ENCODE measurements at places on chromosomes 6 and 20.

DNA sequence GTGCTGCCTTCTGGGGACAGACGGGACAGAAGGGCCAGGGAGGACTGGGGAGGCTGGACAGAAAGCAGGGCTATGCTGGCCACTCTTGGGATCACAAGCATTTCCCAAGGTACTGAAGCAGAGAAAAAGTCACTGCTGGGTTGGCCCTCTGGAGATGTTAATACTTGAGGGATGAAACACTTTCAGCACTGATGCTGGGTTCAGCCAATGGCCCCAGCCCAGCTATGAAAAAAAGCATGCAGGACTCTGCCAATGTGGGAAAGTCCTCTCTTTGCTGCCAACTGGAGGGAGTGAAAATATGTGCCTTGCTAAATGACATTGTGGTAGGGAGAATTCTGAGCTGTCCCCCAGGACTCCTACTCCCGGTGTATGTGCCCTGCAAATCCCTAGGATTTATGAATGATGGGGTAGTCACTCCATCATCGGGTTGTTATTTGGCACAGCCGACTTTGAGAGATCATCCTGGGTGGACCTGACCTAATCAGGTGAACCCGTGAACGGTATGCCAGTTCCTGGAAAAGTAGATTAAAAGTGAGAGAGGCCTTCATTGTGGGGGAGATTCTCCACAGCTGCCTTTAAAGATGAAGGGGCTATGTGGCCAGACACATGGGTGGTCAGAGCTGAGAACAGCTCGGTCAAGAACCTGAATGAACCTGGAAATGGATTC, 119.9 kb upstream of the TRAF3IP2 start:
- DNase-seq: no peak

GRCh38 chr6:139334806-139335446, 39.5 kb downstream of the CITED2 start:
- DNase-seq: peak; percentile 92

- DNase-seq: no peak
These were observed 57.9 kb upstream of the MANEA start for GRCh38 chr6:95519228-95520037.

GRCh38 chr20:54914995-54915394, 439.6 kb downstream of the DOK5 start:
- DNase-seq: no peak

- peak; percentile 79 for DNase-seq
These were observed 15.7 kb upstream of the ENPP1 start for GRCh38 chr6:131792091-131792496.

- peak; percentile 61 for DNase-seq
These were observed 80.5 kb downstream of the SMPDL3A start for GRCh38 chr6:122869437-122870024.

GRCh38 chr6:40831381-40831780, 207.6 kb downstream of the UNC5CL start:
- no peak for DNase-seq

DNA sequence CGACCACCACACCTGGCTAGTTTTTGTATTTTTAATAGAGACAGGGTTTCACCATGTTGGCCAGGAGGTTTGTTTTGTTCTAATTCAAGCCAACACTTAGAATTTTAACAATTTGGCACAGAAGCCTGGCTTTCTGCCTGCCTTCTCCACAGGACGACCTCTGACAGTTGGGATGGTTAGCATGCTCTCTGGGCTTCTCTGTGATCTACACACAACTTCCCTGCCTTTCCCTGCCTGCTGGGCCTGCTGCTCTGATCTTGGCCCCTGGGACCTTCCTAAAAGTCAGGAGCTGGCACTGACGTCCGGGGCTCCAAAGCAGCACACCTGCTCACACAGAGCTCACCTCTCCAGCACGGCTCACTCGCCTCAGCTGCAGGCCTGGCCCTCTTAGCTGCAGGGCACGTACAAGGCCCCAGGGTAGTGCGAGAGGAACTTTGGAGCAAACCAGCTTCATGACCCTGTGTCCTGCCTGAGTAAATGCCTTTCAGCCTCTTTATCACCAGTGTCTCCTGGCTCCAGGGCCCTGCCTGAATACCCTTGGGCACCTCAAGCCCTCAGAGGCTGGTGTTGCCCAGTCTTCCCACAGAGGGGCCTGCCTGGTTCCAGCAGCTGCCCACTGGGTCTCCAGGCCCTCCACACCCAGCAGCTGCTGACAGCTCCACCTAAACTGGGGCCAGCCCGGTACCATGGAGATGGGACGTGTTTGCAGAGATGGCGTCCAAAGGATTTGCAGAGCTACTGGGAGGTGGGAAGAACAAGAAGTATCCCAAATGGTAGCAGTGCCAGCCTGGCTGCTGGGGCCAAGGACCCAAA, 96.0 kb downstream of the PSMB1 start:
- DNase-seq: no peak

- DNase-seq: no peak
These were observed 64.6 kb upstream of the PIM1 start for GRCh38 chr6:37105148-37106050.

DNA sequence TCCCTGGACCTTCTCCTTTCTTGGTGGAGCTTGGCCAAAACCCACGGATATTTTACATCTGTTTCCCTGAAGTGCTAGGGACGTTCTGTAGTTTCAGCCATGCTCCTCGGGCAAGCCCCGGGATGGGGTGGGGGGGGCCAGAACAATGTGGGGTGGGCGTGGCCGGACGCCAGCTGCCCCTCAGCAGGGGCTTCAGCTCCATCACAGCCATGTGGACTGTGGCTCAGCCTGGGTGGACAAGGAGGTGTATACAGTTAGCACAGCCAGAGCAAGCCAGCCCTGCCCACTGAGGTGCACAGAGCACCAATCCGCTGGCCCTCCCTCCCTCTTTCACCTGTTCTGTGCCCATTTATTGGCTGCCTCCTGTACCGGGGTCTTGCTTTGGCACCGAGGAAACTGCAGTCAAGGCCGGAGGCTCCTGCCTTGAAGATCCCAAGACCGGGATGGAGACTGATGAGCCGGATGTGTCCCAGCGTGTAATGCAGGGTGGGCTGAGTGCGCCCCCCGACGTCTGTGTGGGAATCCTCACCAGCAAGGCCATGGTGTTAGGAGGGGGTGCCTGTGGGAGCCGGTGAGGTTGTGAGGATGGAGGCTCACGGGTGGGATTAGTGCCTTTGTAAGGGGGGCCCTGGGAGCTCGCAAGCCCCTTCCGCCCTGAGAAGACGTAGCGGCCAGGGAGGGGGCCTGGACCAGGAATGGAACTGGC, 28.0 kb downstream of the FRMD1 start:
- peak; percentile 2 for DNase-seq

- no peak for DNase-seq
These were observed 333.9 kb downstream of the TBC1D32 start for GRCh38 chr6:121000381-121000780.

DNA sequence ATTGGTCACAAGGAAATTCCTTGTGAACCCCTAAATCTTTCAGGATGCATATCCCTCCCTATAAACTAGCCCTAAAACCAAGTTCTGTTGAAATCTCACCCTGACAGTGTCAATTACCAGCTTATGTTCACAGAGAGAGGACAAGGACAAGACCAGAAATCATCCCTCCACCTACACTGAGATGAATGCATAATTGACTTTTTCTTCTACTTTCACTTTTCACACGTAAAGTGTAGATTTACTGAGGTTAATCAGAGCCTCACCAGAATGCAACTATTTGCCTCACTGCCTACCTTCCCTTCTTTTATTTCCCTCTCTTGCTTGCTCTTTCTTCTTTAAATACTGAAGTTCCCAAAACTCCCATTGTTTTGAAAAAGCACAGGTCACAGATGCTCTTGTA, 15.3 kb upstream of the NKAIN2 start:
- DNase-seq: no peak

DNA sequence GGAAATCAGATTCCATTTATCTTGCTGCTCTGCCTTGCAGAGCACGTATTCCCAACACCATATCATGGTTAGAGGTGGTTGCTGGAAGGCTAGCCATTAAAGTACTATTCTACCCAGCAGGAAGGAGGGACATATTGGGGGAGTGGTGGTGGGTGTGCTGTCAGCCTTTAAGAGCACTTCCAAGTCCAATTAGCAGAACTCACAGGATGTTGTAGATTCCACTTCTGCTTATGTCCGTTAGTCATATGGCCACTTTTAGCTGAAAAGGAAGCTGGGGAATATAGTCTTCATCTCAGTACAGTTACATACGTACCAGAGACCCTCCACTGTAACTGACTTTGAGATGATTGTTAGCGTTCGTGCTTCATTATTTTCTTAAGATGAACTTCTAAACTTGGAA, 94.4 kb downstream of the SAMD3 start:
- no peak for DNase-seq

DNA sequence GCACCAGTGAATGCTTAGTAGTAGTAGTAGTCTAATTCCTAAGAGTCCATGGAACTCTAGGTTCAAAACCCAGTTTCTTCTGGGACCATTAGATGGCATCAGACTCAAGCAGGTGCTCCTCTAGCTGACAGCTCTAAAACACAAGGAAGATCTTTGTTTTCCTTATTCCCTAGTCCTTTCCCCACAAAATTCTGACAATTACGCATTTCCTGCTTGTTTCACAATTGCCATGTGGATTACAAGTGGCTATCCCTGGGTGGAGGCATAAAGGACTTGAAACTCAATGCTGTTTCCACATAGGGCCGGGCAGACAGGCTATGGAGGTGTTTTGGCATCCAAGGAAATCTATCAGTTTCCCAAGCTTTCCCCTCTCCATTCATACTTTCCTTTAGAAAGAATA, 9.2 kb upstream of the HLA-DOB start:
- DNase-seq: peak; percentile 86

DNA sequence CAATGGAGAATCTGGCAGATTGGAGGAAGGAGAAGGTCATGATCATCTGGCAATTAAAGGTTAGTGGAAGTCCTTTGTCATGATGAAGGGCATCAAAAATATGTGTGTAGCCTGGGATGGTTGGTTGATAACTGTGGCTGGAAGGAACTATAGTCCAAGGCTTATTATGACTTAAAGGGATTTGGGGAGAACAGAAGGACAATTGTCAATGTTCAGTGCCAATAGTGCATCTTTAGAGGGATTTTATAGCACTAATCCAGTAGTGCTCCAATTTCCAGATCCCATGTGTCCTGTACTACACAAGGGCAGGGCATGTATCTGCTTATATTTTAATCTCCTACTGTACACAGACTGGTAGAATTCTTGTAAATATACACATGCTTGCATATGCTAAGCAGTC, 5.0 kb upstream of the ZBTB24 start:
- no peak for DNase-seq

DNA sequence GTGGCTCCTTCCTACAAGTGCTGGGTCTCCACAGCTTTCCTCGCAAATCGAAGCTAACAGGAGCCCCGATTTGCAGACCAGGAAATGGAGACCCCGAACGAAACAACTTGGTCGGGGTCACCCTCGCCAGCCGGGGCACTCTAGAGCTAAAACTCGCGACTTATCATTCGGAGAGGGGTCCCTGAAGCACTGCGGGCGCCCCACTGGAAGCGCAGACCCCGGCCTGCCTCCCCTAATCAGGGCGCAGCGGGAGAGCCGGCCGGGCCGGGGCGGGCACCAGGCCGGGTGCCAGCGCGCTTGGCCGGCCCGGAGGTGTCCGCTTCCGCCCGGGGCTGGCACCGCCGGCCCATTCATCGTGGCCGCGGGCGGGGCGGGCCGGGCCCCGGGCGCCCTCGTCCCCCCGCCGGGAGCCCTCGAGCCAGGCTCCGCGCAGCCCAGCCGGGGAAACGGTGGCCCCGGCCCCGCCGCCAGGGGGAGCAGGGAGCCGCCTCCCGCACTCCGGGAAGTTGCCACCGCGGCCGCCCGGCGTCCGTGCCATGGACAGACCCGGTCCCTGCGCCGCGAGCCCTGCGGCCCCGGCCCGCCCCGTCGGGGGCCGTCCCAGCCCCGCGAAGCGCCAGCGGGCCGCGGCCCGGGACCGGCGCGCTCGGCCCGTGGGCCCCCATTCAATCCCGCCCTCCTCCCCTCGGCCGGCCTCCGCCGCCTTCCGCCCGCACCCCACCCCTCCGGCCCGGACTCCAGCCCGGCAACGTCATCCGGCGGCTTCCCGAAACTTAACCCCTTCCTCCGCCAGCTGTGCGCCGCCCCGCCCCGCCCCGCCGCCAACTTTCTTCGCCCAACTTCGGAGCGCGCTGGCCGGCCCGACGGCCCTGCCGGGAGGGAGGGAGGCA, 961 bp downstream of the RRBP1 start:
- peak; percentile 76 for DNase-seq

- no peak for DNase-seq
These were observed 152.8 kb downstream of the NFATC2 start for GRCh38 chr20:51389543-51390264.

GRCh38 chr20:5656126-5656525, 94.1 kb upstream of the SHLD1 start:
- DNase-seq: no peak

GRCh38 chr6:87483929-87484328, 11.2 kb downstream of the SLC35A1 start:
- DNase-seq: peak; percentile 81

DNA sequence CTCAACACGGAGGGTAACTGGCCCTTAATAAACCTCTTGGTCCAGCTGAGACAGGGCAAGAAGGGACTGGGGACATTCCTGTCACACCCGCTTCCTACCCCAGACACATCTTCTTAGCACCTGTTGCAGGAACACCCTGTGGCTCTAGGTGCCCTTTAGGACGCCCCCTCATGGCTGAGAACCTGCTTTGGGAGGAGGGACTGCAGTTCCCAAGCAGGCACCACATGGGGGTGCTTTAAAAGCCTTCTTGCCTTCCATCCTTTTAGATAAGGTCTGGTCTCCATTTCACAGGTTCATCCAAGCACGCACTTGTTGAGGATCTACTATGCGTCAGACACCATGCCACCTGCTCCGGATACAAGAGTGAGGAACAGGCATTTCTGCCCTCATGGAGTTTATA, 26.6 kb downstream of the NSFL1C start:
- peak; percentile 56 for DNase-seq

GRCh38 chr6:52087498-52087999, at the start of gene PKHD1:
TSS of gene PKHD1 (minus strand) at chr6:52087613. CDS start at chr6:52084933, 2,680 bp downstream.
- peak; percentile 35 for DNase-seq

- DNase-seq: peak; percentile 50
These were observed 3.4 kb downstream of the OGFRL1 start for GRCh38 chr6:71292001-71292400.

- DNase-seq: no peak
These were observed 5.8 kb downstream of the TNFRSF21 start for GRCh38 chr6:47303861-47304260.

DNA sequence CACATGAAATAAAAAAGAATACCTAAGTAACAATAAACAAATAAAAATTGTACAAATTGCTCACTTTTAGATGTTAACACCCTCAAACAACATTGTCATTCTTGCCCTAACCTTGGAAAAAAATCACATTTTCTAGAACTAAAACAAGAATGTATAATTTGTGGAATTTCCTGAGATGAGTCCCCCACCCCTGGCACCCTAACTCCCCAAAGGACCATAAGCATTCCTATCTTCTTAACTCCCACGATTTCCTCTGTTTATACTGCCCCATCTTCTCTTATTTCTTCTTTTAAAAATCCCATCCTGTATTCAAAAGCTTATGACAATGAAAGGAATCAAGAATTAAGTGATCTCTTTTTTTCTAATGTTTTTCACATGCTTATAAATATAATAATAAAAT, 70.9 kb downstream of the IBTK start:
- no peak for DNase-seq
